ENCODE measurements at places on chromosomes 16 and 17.

GRCh38 chr17:82344175-82344907 is 10.8 kb upstream of the SECTM1 start:
- no peak for DNase-seq

- no peak for DNase-seq
These were observed 5.7 kb upstream of the NME1 start for GRCh38 chr17:51147650-51148049.

DNA sequence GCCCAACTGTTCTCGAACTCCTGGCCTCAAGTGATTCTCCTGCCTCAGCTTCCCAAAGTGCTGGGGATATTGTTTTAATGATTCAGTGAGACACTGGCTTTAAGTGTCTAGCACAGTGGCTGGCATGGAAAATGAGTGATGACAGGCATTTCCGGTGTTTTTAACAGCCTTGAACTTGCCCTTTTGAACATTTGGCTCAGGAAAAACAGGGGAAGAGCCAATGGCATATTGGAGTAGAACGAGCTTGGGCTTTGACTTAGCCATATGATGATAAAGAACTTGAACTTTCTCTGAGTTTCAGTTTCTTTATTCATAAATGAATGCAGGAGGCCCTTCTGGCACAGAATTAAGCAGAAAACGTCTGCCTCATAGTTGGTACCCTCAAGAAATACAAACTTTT is 145.0 kb upstream of the HS3ST4 start:
- DNase-seq, result no peak

DNA sequence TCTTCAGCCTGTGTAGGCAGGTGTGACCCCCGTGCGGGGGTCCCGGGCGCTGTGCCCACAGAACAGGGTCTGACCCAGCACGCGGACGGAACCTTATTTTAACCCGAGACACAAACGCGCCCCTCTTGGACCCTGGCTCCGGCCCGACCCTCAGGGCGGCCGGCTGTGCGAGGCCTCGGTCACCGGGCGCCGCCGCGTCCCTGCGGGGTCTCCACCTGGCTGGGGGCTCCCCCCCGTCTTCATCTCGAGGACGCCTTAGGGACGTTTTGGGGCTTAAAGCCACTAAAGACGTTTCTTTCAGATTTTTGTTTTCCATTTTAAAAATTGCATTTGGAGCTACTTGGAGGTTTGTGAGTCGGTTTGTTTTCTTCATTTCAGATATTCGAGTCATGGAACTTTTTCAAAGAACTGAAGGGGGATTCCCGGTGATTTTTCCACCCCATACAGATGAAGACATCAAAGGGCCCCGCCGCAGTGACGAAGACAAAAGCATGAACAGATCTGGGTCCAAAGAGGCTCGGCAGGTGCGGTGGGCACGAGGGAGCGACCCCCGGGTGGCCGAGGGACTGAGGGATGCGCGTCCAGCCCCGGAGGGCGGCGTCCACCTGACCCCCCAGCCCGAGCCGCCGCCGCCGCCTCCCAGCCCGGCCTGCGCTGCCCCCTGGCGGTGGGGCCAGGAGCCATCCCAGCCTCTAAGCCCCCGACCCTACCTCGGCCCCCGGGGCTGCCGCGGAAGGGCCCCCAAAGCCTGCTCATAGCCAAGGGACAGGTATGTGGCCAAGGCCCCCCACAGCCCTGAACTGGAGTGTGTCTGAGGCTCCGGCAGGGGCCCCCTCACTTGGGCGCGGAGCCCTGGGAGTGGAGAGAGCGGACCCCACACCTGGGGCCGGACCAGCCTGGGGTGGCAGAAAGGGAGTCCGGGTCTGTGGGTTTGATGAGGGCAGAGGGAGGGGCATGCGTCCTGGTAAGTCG is 3.8 kb upstream of the CD7 start:
- peak; percentile 69 for DNase-seq

GRCh38 chr16:8905168-8905762 is 23.1 kb downstream of the LITAFD start:
- no peak for DNase-seq

DNA sequence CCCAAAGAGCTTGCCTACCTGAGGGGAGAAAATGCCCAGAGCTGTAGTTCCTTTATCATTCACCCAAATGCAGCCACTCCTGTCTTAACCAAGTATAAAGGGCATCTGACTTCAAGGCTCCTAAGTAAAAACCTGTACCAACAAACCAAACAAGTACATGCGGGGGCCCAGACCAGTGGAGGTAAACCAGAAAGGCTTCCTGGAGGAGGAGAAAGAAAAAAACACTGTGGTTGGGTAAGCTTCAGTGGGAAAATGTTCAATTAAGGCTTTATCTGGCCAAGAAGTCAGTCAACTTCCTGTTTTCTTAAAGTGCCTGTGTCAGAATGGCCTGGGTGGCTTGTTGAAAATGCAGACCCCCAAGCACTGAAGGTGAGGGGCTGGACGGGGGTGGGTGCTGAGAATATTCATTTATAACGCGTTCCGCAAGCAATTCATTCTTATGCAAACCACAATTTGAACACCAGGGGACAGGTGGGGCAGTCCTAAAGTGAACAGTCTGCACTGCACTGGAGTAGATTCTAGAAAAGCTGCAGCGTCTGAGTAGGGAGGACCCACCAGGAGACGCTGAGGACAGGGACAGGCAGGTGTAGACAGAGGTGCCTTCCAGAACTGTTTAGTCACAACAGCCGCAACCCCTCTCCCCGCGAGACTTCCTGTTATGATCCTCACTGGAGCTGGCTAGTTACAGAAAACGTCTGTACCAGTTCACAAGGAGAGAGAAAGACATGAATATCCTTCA is 467.1 kb downstream of the SOX9 start:
- no peak for DNase-seq
